ENCODE measurements at places on chromosomes 7 and 10.
A peak's percentile ranks its signal among the peaks of the same experiment; 100 is the strongest.

GRCh38 chr10:80737209-80737608 lies 199.5 kb downstream of the SH2D4B start:
- no peak for DNase-seq

GRCh38 chr7:151506901-151507382 lies 12.8 kb downstream of the RHEB start:
- peak; percentile 59 for DNase-seq

GRCh38 chr7:151101621-151102396 lies 15.5 kb downstream of the AGAP3 start:
- no peak for DNase-seq

GRCh38 chr7:20064974-20065862 lies 152.0 kb downstream of the MACC1 start:
- DNase-seq, result no peak

All from epithelial cell of prostate (primary cell).